ENCODE measurements at places on chromosomes 7 and 10. TPM values are rescaled to one million over a fixed set of nuclear protein-coding genes. Genes with fewer than 3 reads are reported as not detected.

Gene ATRNL1
- 0.12 TPM for total RNA-seq

Gene STEAP4
- not detected for total RNA-seq

Gene TMEM176A
- total RNA-seq: not detected

DNA sequence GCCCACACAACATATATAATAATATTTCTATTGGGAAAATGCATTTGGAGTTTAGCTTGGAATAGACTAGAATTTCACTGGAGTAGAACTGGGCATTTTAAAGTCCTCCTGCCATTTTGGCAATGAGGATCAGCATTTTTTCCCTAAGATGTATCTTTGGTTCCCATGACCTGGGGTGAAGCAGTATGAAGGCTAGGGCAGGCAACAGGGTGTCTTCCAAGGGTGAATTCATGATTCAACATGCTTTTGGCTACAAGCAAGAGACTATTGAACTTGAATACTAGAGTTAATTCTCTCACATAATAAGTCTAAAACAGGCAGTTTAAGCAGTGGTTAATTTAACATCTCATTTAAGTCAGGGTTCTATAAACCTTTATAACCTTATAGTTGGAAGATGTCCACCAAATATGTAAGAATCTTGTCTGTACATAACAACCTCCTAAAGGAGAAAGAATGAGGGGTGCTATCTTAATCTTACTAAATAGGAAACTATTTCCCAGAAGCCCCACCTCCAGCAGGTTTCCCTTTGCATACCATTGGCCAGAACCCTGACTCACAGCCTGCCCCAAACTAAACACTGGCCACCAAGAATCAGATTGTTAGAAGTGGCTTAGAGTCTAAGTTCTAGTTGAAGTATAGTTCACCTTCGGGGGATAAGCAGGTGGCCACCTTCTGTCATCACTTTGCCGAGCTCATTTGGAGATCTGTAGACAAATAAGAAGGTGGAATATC lies 96.0 kb upstream of the PRPS1L1 start:
- H3K27ac ChIP-seq: no peak overlapping the region
- H3K36me3 ChIP-seq: no peaks in the 10 kb centered on the region
- H3K27me3 ChIP-seq: peaks cover 4% of the 10 kb centered on the region
- no peak overlapping the region for H3K4me3 ChIP-seq
- no peak for DNase-seq

GRCh38 chr10:3173171-3173878 lies 743 bp upstream of the PITRM1 start:
- peaks cover 17% of the 10 kb centered on the region for H3K36me3 ChIP-seq
- H3K4me1 ChIP-seq: peaks cover 17% of the 10 kb centered on the region
- H3K27ac ChIP-seq: peak overlapping the region; percentile 88
- H3K27me3 ChIP-seq: peaks cover 34% of the 10 kb centered on the region
- no peak for DNase-seq

- no peaks in the 10 kb centered on the region for H3K36me3 ChIP-seq
- no peak overlapping the region for H3K27ac ChIP-seq
- no peak for DNase-seq
- H3K4me1 ChIP-seq: no peaks in the 10 kb centered on the region
- H3K4me3 ChIP-seq: no peak overlapping the region
- H3K27me3 ChIP-seq: peaks cover 4% of the 10 kb centered on the region
Observed at GRCh38 chr7:142927085-142927745, 6.3 kb downstream of the TRPV5 start.

DNA sequence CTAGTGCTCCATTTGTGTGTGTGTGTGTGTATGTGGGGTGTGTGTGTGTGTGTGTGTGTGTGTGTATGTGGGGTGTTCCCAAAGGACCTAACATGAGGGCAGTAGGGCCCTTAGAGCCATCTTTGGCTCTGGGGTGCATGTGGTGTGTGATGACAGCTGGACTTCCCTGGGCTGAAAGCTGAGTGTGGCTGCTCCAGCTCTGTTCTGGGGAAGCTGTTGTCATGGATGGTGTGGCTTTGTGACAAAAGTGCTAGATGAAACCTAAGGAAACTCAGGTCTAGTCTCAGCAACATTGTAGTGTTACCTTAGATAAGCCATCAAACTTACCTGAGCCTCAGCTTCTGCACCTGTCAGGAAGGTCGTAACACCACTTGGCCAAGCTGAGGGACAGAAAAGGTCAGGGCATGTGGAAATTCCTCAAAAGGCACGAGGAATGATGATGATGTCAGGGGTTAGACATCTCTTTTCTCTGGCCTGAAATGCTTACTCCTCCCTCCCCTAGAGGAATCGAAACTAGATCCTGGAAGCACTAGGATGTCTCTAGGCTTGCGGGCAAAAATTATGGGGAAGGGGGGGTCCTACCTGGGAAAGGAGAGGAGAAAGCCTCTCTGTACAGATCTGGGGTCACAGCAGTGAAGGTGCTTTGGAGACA lies 115.4 kb downstream of the RPS24 start:
- no peaks in the 10 kb centered on the region for H3K36me3 ChIP-seq
- no peak for DNase-seq
- no peak overlapping the region for H3K4me3 ChIP-seq
- H3K27me3 ChIP-seq: no peaks in the 10 kb centered on the region
- no peaks in the 10 kb centered on the region for H3K4me1 ChIP-seq

- no peak overlapping the region for H3K4me3 ChIP-seq
- DNase-seq: no peak
- no peak overlapping the region for H3K27ac ChIP-seq
- H3K27me3 ChIP-seq: no peaks in the 10 kb centered on the region
- H3K36me3 ChIP-seq: no peaks in the 10 kb centered on the region
Observed at GRCh38 chr7:68900096-68900495, 698.2 kb upstream of the AUTS2 start.

GRCh38 chr10:110067960-110068770 lies 60.4 kb downstream of the ADD3 start:
- H3K27me3 ChIP-seq: no peaks in the 10 kb centered on the region
- H3K27ac ChIP-seq: peak overlapping the region; percentile 86
- peak; percentile 83 for DNase-seq
- peaks cover 88% of the 10 kb centered on the region for H3K4me1 ChIP-seq
